ENCODE measurements at places on chromosomes 5 and 9. TPM values are rescaled to one million over a fixed set of nuclear protein-coding genes. Genes with fewer than 3 reads are reported as not detected.
A peak's percentile ranks its signal among the peaks of the same experiment; 100 is the strongest.

IL13 gene
- not detected for total RNA-seq

FNBP1 gene
- total RNA-seq: 14.2 TPM

SLC25A2 gene
- 0.31 TPM for total RNA-seq

FCN2 gene
- 84.0 TPM for total RNA-seq

TMEM174 gene
- total RNA-seq: not detected

MARVELD2 gene
- 27.8 TPM for total RNA-seq

HINT2 gene
- 73.1 TPM for total RNA-seq

CNOT8 gene
- total RNA-seq: 16.9 TPM

SPARC gene
- 115 TPM for total RNA-seq

F2RL2 gene
- 2.1 TPM for total RNA-seq

SH3PXD2B gene
- 3.8 TPM for total RNA-seq

ZNF883 gene
- total RNA-seq: 0.15 TPM

GRCh38 chr5:3217771-3218495, 377.7 kb upstream of the IRX1 start:
- no peak for DNase-seq

- no peak for DNase-seq
Measured at GRCh38 chr9:13575558-13575957, 296.1 kb upstream of the MPDZ start.

DNA sequence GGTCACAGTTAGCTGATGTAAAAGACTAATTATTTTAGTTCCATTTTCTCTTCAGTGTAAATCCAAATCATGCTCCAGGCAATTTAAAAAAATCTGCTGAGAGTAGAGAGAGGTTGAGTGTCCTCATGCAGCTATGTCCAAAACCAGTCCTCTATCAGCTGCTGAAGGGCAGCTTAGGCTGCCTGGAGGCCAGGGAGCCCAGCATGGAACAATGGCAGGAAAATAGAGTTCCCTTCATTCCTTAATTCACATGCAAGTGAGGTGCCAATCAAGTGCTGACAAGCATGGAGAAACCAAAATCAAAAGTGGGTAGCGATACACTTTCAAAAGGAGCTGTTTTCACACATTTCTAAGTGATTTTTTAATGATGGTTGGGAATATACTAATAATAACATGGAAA, 78.3 kb upstream of the POU5F2 start:
- DNase-seq: no peak

DNA sequence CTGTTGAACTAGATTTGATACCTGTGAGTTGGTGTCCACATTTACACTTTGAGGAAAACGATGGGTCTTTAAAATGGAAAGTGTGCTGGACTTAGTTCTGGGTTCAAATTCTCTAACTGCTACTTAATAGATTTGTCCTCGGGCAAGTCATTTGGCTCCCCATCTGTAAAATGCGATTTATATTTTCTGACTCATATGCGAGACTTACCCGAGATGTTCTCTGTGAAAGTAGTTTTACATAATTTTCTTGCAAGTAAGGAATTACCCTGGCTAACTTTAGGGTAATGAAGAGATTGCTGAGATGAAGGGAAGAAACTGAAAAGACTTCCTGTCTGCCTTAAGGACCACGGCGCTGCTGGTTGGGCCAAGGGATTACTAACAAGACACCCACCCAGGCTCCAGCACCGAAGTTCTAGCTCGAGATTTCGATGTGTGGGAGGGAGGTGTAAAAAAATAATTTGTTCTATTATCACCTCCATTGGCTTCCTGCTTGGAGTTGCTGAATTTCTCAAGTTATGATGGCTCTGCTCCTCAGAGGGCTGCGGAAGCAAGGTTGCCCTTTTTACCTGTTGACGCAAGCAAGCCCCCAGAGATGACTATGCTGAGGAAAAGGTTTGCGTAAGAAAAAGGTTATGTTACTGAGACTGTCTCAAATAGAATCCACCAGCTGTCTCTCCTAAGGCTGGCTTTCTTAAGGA, 24.1 kb downstream of the PCSK1 start:
- DNase-seq: no peak

DNA sequence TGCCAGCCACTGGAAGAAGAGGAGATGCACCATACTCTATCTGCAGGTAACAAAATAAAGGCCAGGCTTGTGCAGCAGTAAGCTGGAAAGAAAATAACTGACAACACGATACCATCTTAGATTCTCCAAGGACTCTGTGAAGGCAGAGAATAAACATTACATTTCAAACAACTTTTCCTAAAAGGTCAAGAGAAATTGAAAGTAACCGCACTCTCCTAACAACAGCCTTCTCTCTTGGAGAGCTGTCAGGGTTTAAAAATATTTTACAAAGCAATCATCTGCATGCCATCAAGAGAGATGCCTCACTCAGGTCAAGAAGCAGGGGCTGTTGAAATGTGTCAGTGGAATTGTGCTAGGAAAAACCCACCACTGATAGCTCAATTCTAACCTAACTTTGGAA, 13.5 kb upstream of the TTLL11 start:
- no peak for DNase-seq

DNA sequence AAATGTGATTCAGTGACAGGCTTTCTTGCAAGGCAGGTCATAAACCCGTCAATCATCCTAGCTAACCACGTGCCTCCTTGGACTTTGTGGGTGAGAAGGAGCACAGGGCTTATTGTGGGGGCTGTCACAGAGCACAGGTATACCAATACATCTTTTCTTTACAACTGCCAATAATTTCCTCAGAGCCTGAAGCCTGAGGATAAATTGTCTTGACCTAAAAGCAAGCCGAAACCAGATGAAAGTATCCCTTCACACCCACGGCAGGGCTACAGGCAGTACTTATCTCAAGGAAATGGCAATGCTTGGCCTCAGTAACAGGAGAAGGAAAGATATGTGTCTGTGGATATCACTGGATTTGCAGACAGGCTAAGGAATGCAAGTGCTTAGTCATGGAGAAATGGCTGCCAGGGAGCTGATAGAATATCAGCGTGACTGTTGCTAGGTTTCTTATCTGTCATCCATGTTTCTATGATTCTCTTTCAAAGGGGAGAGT, 90.3 kb upstream of the ZNF366 start:
- no peak for DNase-seq

- DNase-seq: peak; percentile 61
Measured at GRCh38 chr5:61301341-61302199, 30.5 kb upstream of the ZSWIM6 start.

DNA sequence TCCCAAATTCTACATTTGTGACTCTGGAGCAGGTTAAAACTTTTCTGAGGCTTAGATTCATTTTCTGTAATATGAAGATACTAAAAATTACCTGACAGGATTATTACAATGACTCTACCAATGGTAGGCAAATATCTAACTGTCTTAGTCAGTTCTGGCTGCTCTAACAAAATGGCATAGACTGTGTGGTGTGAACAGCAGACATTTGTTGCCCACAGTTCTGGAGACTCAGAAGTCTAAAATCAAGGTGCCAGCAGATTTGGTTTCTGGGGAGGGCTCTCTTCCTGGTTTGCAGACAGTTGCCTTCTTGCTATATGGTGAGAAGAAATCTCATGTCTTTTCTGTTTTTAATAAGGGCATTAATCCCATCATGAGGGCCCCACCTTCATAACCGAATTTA, 245.1 kb downstream of the MAST4 start:
- DNase-seq: no peak

DNA sequence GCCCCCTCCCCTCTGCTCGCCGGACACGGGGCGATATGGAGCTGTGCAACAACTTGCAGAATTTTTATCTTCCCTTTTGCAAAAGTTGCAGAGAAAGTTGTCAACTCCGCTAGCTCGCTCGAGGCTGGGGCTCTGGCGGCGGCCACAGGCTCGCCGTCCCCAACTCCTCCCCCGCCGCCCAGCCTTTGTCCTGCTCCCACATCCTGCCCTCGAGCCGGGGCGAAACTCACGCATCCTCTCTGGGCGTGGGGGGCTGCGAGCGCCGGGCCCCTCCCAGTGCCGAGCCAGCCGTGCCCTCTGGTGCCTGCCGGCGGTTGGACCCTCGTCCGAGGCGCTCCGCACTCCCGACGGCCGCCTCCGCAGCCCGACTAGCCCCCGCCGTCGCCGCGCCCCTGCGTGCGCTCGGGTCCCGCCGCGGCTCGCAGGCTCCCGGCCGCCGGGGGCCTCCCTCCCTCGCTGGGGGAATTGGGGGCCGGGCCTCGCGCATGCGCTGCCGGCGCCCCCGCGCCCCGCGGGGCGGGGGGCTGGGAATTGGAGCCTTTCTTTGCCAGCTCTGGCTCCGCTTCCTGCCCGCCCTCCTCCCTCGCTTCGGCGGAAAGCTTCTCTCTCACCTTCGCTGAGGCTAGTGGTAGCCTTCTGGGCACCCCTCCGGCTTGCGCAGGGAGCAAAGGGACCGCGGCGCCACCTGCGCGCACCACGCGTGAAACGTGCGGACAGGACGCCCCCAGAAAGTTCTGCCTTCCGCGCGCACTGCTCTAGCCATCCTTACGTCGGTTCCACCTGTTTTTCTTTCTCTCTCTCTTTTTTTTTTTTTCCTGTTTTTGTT, at the start of gene CCNJL:
CCNJL (minus strand) TSS at position 431 of the 826 bp plus-strand sequence. CDS start 641 bp downstream, outside the sequence.
- DNase-seq: peak; percentile 59

- no peak for DNase-seq
Measured at GRCh38 chr5:1324301-1324700, 20.6 kb downstream of the CLPTM1L start.
